ENCODE measurements at places on chromosomes 2 and 18.

DNA sequence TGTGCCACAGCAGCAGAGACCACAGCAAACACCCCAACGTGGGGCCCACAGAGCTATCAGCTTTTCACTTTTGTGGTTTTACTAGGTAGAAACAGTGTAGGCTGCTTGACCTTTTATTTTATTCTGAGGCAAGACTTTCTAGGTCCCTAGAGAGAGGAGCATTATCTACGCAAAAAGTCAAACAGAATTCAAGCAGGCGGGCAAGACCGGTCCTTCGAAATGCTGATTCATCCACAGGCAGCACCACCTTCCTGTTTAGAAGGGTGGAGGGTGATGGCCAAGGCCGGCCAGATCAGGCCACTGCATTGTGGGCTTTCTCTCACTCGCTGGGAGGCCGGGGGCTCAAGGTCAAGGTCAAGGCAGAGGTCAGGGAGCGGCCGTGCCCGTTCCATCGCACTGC, 573.0 kb downstream of the GALR1 start:
- DNase-seq: no peak

GRCh38 chr2:2798337-2798736, 467.3 kb upstream of the MYT1L start:
- no peak for DNase-seq

GRCh38 chr2:56449002-56449431, 265.2 kb downstream of the CCDC85A start:
- no peak for DNase-seq

DNA sequence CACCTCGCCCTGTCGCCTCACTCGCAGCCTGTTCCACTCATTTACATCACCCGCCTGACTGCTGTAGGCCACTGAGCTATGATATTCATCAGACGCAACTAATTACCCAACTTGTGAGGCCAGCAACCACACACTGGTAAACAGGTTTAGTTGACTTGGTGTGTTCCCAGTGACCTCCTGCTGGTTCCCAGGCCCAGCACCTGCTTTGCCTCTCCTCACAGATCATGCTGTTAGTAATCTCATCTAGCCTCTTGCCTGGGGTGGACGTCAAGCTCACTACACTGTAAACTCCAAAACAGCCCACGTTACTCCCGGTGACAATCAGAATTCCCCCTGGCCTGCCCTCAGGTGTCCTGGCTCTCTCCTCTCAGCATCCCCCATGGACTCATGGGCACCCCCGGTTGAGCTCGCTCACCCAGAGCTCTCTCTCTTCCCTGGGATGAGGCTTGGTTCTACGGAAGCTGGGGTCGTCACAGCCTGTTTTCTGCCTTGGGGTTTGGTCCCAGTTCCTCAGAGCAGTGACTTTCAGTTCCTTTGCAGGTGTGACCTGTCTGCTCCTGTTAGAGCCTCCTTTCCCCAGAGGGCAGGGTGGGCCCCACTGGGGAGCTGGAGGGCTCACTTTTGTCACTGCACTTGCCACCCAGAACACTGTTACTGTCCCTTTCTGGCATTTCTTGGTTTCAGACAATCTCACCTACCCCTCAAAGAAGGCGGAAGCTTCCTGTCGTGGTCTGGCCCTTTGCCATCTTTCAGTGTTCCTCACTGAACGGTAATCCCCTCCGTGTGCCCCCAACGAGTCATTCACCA, 40.3 kb downstream of the INPP5D start:
- DNase-seq: no peak

- no peak for DNase-seq
Measured at GRCh38 chr2:30231996-30232800, 864 bp downstream of the LBH start.

- DNase-seq: no peak
Measured at GRCh38 chr2:120231974-120232635, 8.9 kb upstream of the TMEM185B start.

DNA sequence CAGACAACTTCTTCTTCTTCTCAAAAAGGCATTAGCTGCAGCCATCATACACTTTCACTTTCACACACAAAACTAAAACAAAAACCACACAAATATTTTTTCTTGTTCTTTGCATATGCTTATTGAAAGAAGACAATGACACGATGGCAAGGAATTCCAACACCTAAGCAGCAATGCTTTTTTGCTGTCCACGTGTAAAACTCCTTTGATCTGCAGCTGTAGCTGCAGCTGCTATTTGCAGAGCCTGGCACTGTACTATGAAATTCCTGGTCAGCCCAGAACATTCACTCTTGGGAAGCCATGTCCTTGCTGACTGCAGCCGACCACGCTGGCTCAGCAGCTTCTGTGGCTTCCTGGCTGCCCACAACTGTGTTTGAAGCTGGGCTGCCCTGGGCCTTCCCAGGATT, 316.2 kb downstream of the CDH2 start:
- no peak for DNase-seq

DNA sequence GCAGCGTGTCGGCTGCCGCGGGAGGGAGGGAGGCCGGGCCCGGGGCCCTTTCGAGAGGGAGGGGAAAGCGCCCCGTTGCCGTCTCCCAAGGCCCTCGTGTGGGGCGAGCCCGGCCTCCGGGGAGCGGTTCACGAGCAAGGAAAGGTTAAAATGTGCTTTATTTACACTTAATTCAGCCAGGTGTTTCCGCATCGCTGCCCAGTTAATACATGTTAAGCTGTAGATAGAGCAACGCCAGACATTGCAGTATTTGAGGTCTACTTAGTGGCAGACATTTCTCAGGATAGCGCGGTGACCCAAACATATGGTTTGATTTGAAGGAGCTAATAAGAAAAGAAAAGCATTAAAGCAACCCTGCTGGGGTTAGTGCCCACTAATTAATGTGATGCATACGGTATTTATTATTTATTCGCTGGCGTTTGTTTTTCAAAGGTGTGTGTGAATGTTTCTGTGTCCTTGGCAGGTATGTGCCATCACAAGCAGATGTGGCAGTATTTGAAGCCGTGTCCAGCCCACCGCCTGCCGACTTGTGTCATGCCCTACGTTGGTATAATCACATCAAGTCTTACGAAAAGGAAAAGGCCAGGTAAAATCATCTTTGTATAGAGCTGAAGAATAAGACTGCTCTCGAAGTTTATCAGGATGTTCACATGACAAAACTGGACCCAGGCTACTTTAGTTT, 571 bp downstream of the EEF1B2 start:
- no peak for DNase-seq

GRCh38 chr2:194925742-194926141, 731.3 kb upstream of the SLC39A10 start:
- DNase-seq: no peak

- no peak for DNase-seq
Measured at GRCh38 chr18:27075828-27076227, 109.3 kb downstream of the CHST9 start.

DNA sequence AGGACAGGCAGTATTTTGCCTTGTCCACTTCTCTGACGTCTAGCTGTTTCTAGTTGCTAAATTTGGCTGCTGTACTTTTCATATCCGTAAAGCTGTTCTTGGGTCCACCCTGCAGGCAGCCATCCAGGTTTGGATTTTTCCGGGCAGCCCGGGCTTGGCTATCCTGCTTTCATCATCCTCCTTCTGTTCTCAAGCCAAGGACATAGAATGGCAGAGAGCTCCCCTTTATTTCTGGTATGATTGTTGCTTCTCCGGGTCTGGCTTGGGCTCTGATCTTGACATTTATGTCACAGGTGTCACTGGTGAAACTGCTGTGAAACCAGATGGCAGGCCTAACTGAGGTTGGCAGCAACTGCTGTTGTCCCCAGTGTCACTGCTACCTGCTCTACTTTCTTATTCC, 35.5 kb downstream of the SCN2A start:
- no peak for DNase-seq

- DNase-seq: no peak
Measured at GRCh38 chr2:212381428-212382102, 157.0 kb downstream of the ERBB4 start.

DNA sequence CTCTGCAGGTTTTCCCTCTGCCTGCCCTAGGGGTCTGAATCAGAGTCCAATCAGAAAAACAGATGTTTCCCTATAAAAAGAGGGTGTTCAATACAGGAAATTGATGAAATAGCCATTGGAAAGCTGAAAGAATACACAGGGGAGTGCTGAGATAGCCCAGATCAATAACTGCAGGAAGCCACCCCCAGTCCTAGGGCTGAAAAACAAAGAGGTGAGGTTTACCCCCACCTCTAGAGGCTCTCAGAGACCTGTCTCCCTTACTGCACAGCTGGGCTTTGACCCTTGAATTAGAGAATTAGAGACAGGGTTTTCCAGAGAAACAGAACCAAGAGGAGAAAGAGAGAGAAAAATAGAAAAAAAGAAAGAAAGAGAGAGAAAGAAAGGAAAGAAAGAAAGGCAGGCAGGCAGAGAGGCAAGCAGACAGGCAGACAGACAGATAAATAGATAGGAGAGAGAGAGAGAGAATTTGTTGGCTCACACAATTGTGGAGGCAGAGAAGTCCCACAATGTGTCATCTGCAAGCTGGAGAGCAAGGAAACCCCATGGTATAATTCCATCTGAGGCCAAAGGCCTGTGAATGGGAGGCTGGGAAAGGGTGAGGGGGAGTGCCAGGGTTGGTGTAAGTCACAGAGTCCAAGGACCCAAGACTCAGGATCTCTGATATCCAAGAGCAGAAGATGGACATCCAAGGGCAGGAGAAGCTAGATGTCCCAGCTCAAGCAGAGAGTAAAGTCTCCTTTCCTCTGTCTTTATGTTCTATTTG, 18.9 kb upstream of the ME2 start:
- DNase-seq: no peak

GRCh38 chr2:74653589-74653984, 460 bp upstream of the SEMA4F start:
- no peak for DNase-seq

DNA sequence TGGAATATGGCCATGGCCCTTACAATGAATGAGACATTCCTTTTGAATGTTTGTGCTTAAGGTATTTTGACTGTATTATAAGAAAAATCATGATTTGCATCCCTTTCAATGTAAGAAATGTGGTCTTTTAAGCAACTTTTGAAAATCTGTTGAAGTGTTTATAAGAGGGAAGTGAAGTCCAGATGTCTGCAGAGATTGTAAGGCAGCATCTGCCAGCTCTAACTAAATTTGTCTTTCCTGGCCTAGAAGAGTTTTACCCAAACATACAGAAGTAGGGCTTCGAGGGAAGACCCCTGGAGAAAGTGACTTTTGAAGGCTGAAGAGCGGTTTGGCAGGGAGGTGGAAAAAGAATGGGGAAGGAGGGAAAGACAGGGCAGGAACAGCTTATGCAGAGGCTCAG, 12.2 kb downstream of the EML6 start:
- DNase-seq: no peak

GRCh38 chr2:230347659-230348305, 20.8 kb downstream of the SP140L start:
- no peak for DNase-seq

GRCh38 chr2:101446869-101447268, 28.0 kb downstream of the RFX8 start:
- DNase-seq: peak; percentile 34

DNA sequence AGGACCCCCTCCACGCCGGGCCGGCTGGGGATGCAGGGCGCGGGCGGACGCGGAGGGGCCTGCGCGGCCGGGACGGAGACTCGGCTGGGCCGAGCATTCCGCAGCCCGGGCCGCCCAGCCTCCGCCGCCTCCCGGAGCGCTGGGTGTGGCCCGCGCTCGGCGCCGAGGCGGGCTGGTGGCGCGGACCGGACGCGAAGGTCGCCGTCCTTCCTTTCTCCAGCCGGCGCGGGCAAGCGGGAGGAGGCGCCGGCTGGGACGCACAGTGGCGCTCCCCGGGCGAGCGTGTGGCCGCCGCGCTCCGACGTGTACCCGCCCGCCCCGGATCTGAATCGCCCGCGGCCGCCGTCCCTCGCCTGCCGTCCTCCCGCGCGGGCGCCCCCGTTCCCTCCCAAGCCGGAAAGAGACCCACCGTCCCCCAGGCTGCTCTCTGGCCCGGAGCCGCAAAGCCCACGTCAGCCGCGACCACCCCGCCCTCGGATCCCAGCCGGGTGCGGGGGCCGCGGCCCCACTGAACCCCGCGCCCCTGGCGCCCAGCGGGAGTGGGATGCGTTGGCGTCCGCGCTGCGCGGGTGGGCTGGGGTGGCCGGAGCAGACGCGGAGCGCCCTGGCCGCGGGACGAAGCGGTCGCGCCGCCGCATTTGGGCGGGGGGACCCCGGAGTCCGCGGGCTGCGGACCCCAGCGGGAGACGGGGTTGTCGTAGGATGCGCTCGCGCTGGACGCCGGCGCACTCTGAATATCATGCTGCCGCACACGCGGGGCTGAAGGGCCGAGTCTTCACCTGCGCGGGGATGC, 634 bp downstream of the SPATS2L start:
- DNase-seq: no peak

DNA sequence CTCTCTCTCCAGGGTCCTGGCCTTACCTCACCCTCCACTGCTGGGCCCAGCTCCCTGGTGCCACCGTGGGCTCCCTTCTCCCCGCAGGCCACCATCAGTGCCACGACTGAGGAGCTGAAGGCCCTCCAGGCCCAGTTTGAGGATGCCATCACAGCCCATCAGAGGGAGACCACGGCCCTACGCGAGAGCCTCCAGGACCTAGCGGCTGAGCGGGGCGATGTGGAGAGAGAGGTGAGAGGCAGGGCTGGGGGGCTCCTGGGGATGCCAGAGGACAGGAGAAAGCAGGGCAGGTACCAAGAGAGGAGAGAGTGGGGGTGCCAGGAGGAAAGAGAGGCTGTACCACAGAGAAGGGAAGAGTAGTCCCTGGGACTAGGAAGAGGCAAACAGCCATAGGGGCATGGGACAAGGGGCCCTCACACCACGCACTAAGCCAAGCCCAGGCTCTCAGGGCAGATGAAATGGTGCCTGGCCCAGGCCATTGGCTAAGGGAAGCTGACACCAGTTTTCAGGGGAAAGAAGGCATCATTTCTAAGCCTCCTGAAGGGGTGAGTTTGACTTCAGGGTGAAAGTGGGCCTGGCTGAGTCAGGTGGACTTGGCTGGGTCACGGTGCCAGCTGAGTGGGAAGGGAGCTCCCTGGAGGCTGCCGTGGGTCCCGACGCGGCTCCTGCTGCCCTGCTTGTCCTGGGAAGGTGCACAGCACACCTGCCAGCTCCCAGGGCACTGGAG, 39.0 kb upstream of the SNED1 start:
- DNase-seq: no peak

GRCh38 chr2:84865181-84865783, 15.6 kb downstream of the TRABD2A start:
- no peak for DNase-seq

GRCh38 chr18:76573325-76574025, 78.4 kb upstream of the ZNF516 start:
- no peak for DNase-seq

- DNase-seq: no peak
Measured at GRCh38 chr2:224646242-224646846, 61.2 kb upstream of the CUL3 start.

DNA sequence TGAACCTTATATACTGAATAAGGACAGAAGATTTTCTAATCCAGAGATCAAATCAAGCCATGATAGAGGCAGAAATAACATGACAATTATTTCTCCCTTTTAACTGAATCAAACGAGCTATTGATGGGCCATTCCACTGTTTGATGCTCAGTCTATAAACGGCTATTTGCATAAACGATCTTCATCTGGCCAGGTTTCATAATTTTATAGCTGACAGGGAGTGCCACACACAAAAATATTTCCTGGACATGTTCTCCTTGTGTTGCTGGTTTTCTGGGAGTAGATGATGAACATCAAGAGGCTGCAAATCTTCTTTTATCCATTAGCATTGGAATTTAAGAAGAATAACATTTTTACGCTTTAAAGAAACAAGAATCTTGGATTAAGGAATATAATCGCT, 63.1 kb downstream of the ACVR1C start:
- no peak for DNase-seq

GRCh38 chr2:134466141-134466540, 212.3 kb downstream of the MGAT5 start:
- no peak for DNase-seq
